ENCODE measurements at places on chromosomes 6 and 20.

GRCh38 chr6:79188885-79189480 lies 45.5 kb downstream of the HMGN3 start:
- no peak for DNase-seq

DNA sequence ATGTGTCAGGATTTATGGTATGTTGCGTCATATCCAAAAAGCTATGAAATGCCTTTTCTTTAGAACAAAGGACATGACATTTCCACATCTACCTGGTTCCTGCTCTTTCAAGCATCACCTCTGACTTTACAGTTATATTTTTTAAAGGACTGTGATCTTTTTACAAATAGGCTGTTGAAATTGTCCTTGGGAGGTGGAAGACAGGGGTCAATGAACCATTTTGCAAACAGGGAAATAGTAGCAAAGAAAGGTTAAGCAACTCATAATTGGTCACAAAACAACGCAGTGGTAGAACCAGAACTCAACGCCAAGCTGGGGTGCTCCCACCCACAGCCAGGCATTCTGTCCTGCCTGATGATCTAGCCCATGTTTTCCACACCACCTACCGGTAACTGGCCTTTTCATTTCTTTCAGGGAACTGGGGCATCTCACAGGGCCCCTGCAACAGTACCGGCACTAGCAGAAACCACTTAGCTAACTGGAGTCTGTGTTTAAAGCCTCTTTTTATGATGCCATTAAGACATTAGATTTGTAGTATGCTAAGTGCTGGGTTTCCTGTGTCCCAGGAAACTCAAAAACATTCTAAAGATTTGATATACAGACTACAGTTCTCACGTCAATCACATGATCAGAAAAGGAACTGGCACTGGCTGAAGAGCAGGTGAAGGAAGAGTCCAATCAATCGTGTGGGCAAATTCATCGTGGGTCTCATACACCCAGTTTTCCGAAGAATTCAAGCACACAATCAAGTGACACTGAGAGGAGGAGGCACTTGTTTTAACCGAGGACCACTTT lies 13.9 kb downstream of the ZNF217 start:
- peak; percentile 87 for DNase-seq

DNA sequence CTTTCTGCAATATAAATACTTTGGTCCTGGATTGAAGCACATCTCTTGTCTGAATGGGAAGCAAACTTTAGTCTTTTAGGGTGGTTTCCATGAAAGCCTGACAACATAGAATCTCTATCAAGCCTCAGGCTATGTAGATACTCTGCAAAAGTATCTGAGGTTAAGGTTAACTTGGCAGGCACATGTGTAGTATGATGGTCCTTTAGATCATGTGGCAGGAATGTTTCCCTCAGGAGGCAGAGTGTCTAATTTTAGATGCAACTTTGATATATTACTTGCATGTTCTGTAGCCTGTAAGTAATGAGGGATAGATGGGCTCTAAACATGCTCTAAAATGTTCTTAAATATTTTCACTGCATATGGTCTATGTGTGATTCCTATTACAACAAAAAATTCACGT lies 8.2 kb downstream of the MYB start:
- DNase-seq = no peak

GRCh38 chr20:59014680-59015389 lies 4.4 kb upstream of the TUBB1 start:
- no peak for DNase-seq

DNA sequence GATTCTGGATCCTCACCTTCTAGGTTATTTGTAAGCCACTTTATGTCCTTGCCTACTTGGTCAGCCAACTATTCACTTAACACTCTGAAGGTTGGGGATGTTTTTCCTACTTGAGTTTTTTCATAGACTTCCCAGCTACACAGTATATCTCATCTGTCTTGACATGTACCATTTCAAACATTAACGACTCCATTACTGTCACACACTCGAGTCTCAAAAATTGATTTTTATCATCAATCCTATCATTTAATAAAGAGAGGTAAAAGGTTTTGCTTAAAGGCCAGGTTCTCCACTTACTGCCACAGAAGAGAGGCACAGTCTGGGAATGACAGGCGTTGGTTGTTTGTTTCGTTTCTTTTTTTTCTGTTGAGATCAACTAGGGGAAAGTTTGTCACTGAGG lies 38.2 kb upstream of the LAMP5 start:
- no peak for DNase-seq

- DNase-seq = no peak
Measured at GRCh38 chr6:100186552-100186951, 192.5 kb upstream of the MCHR2 start.

GRCh38 chr20:23289249-23289648 lies 61.3 kb upstream of the NXT1 start:
- no peak for DNase-seq

DNA sequence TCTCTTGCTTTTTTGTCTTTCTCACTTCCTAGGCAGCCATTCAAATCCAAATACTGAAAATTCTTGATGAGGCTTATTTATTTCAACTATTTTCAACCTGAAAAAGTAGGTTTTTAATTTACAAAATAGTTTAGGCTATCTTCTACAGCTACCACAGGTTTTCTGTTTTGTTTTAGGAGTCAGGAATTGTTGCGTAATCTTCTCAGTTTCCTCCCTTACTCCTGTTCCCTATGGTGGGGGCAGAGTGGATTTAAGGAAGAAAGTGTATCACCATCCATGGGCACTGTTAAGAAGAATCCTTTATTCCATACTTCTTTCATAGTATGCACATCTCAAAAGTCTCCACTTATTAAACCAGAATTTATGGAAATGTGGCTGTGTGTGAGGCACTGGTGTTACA lies 182.4 kb downstream of the KHDC1L start:
- DNase-seq = peak; percentile 12

DNA sequence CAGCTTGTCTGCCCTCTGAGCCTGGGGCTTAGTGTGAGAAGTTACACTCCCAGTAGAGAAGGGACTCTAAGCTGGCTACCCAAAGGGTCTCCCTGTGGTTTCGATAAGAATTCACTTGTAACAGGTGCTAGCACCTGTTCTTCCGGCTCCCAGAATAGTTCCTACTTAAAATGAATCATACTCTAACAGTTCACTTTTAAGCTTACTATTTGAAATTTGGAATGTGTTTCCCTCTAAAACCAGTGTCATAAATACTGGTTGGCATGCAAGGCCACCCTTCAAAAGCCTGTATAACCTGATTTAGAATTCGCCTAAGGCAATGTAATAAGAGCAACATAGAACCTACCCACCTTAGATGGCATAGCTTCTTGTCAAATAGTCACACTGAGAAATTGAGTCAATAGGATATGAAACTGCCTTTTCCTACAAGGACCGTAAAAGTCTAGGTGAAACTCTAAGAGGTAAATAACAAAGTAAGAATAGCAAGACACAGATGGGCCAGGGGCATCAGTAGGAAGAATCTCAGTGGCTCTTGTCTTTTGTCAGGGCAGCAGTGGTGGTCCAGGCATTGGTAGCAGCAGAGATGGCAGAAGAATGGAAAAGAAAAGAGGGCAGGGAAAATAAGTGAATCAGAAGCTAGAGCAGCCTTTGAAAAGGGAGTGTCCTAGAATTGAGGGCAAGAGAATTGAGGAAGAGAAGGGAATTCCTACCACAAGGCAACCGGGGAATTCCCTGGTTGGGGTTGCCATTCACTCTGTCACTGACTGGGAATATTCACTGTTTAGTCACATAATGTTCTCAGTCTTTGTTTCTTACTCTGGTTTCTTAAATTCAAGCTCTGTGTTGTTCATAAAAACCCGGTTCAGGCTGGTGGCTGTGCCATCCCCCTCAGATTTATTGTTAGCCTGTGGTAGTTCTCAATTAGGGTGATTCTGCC lies 91.5 kb downstream of the HIVEP2 start:
- DNase-seq = peak; percentile 71

GRCh38 chr6:120805276-120805675 lies 529.0 kb downstream of the TBC1D32 start:
- DNase-seq = peak; percentile 70

DNA sequence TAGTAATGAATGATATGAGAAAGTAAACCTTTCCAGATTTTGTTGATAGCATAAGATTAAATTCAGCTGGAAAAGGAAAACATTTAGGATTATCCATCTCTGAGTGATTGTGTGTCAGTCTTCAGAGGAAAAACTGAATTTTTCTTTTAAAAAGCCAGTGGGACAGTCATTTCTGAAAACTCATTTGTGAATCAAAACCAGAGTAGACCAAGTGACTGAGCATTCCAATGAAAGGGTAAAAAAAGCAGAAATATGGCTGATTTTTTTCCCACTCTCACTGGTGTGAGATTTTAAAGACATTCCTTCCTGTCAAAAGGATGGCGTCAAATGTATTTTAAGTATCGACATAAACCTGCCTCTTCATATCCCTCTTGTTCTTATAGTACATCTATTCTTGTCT lies 214.0 kb downstream of the GMPR start:
- no peak for DNase-seq

GRCh38 chr6:41111017-41111416 lies 38.2 kb downstream of the NFYA start:
- DNase-seq = peak; percentile 98

DNA sequence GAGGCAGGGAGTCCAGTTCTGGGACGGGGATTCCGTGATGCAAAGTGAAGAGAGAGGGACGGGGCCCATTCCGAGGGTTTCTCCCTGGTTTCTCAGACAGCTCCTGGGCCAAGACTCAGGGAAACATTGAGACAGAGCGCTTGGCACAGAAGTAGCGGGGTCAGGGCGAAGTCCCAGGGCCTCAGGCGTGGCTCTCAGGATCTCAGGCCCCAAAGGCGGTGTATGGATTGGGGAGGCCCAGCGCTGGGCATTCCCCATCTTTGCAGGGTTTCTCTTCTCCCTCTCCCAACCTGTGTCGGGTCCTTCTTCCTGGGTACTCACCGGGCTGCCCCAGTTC lies 35.9 kb upstream of the HLA-G start:
- DNase-seq = no peak

DNA sequence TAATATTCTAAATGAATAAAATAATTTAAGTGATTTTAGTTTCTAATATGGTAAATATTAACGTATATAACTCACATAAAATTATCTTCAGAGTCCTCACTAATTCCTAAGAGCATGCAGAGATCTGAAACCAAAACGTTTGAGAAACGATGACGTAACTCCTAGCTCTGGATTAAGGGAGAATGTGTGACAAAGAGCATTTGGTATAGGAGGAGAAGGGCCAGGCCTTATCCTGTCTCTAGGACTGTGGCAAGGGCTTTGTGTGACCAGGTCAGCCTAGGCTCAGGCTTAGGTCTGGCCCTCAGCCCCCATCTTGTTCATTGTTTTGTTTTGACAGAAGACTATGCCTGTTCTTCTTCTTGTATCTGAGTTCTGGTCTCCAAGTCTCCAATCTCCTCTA lies 19.2 kb upstream of the POLR1H start:
- no peak for DNase-seq

GRCh38 chr6:109093732-109094415 lies 772 bp downstream of the SESN1 start:
- DNase-seq = peak; percentile 34

DNA sequence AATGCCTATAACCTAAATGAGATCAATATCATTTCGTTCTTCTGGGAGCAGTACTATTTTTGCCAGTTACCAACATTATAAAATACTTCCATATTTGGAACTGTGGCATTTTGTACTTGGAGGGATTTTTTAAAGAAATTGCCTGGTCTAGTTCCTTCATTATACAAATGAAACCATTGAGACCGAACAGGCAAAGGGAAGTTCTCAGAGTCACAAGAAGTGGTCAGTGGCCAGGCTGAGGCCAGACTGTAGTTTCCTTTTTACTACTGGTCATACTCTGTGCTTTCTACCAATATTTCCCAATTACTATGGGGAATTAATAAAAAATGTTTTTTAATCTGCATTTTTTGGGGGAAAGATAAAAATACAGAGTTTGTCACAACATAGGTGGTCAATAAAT lies 332.0 kb downstream of the NRN1 start:
- no peak for DNase-seq

- DNase-seq = peak; percentile 70
Measured at GRCh38 chr6:158861686-158862381, 42.7 kb upstream of the EZR start.

- no peak for DNase-seq
Measured at GRCh38 chr6:141451181-141451510, 681.6 kb upstream of the GJE1 start.

DNA sequence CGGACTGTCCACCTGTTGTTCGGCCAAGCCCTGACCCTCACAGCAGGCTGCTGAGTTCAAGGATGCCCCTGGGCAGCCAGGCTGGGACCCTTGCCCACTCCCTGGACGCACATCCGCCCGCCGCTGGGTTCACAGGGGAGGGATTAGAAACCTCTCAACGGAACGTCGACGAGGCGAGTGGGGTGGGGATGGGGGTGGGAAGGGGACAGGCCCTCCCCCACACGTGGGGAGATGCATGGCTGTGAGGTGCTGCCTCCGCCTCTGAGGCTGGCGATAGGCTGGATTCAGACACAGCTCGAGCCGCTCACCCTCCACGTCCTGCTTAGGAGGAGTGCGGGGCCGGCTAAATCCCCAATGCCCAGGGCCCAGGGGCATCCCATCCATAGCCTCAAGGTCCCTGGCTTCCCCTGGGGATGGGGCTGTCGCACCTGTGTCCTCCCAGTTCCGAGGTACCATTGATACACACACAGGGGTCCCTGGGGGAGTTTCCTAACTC lies 90.6 kb upstream of the BHLHE23 start:
- no peak for DNase-seq

DNA sequence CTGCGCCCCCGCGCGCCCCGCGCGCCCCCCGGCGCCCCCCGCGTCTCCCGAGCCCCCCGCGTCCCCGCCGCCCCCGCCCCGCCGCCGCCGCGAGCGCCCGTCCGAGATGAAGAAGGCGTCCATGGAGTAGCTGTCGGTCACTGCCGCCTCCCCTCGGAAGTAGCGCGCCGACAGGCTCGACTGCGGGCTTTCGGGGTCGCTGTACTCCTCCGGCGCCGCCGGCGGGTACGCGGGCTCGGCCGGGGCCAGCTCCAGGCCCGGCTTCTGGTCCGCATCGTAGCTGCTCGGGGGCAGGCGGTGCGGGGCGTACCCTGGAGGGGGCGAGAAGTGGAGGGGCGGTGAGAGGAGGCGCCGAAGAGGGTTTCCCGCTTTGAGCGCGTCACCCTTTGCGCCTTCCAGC lies 11.2 kb upstream of the SRXN1 start:
- DNase-seq = no peak

DNA sequence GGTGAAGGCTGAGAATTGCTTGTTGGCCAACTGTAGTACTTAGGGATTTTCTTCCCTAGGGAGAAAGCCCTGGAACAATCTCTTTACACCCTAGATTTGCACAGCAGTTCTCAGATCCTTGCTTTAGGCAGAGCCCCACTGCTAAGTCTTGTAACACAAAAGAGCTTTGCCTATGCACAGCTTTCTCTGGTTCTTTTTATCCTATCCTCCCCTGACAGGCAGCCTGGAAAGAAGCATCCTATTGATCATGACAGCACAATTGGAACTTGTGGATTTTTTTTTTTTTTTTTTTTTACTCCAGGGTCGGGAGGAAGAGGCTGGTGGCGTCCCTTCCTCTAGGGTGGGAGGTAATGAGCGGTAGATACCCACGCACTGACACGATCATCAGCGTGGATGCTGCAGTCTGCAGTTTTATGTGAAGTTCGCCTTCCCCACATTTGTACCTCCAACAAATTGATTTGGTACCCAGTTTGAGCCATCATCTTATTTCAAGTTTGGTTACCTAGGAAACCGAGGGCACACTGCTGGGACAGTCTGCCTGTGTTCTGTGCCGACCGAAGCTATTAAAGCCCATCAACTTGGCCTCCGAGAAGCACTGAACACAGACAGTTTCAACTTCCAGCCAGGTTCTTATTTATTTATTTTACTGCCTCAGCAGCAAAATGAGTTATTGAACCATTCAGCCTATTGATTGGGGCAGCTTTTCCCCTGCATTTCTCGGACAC lies 110.1 kb downstream of the NRN1 start:
- no peak for DNase-seq

GRCh38 chr6:134846865-134847264 lies 103.0 kb downstream of the ALDH8A1 start:
- DNase-seq = peak; percentile 3

GRCh38 chr6:1461207-1461606 lies 71.8 kb downstream of the FOXF2 start:
- DNase-seq = peak; percentile 81
